Left renal cortex interstitium (tissue), 4 donors: ENCODE measurements at places on chromosomes 6 and 20. TPM values are rescaled to one million over a fixed set of nuclear protein-coding genes. Genes with fewer than 3 reads are reported as not detected.

Gene TRIM31
- polyA plus RNA-seq: not detected

Gene FARS2
- 23.0 TPM for polyA plus RNA-seq

Gene BPIFB1
- polyA plus RNA-seq: not detected

Gene DEF6
- 7.0 TPM for polyA plus RNA-seq

Gene PTPRK
- polyA plus RNA-seq: 48.6 TPM

Gene CNR1
- polyA plus RNA-seq: 0.89 TPM

Gene FAM209B
- polyA plus RNA-seq: 0.43 TPM

Gene RIPOR3
- polyA plus RNA-seq: 7.1 TPM

Gene NOX3
- polyA plus RNA-seq: 2.1 TPM

Gene PHACTR3
- polyA plus RNA-seq: 13.7 TPM

Gene TGM3
- 0.98 TPM for polyA plus RNA-seq

GRCh38 chr20:9758752-9759151 is 80.1 kb downstream of the PAK5 start:
- DNase-seq: no peak

DNA sequence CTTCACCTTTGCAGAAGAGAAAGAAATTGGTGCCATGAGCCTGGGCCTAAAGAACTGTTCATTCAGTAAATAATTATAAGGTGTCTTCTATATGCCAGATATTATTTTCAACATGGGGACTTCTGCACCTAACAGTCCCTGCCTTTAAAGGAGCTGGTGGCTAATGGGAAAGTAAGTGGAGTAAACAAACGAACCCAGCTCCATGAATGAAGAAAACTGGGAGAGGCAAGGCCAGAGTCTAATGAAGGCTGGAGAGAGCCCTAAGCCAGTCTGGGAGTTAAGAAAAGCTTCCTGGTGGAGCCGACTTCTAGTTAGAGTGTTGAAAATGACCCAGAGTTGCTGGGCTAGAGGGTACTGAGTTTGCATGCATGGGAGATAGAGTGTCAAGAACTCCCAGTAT is 24.2 kb upstream of the EFHC1 start:
- no peak for DNase-seq

DNA sequence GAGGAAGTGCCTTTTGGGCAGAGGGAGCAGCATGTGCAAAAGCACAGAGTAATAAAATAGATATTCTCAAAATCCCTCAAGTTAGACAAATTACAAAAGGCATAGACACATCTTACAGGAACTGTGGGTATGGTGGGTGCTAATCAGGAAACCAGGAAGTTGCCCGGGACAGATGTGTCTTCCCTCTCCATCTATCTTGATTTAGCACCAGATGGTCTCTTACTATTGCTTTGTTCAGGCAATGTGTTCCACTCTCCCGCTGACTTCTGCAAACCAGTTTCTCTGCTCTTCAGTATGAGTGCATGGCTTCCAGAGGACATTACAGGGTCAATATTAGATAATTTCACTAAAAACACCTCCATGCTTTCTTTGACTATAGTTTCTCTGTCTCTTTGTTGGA is 13.2 kb downstream of the CITED2 start:
- DNase-seq: no peak

DNA sequence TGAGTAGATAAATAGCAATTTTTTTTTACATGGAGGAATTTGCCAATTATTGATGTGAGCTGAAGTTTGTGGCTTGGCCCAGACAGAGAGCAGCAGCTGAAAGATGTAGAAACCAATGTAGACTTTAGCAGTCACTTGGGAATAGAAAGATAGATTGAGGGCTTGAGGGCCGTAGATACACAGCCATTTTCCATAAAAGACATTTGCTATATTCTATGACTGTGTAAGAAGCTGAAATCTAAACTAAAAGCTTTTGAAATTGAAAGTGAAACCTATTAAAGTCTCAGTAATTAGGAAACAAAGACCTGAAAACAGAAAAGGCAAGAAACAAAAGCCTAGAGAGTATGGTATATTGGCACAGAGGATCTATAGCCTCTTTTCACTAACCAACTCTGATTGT is 332.7 kb downstream of the CENPW start:
- DNase-seq: no peak

DNA sequence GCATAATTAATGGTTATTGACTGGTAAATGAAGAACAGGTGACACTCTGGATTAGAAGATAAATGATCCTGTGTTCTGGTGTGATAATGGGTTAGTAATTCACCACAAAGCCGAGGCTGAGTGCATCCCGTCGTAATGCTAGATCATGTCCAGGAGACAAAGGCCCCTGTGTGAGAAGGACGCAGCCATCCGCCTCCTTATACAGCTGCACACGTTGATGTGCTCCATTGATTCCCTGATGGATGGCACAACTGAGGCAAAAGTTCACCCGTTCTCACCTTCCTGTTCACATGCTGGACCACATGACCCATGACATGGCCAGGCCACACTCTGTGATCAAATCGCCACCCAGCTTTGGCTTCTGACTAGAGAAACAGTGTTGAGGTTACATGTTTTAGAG is 136.1 kb downstream of the FOXC1 start:
- no peak for DNase-seq

DNA sequence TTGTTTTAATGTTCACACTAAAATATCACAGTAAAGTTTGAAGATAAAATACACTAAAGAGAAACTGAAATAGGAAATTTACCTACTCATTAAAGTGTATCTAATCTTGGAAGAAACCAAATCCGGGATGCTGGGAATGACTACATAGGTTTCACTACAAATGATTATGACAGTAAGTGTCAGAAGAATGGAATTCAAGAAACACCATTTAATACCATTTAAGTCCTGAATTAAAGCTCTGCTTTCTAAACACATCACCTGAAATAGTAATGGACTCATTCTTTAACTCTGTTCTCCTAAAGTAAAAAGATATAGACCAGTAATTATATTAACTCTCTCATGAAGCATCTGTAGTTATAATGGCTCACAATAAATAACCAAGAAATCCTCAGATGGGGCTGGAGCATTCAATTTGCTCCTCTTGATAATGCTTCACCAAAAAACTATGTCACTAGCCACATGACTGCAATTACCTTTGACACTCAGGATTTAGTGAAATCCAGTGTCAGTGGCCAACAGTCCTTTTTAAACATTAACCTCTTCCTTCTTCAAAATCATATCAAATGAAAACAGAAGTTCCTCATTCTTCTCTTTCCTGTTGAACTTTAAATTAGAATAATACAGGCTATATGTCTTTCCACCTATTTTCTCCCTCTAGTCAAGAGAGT is 41.4 kb downstream of the MAP7 start:
- DNase-seq: no peak

DNA sequence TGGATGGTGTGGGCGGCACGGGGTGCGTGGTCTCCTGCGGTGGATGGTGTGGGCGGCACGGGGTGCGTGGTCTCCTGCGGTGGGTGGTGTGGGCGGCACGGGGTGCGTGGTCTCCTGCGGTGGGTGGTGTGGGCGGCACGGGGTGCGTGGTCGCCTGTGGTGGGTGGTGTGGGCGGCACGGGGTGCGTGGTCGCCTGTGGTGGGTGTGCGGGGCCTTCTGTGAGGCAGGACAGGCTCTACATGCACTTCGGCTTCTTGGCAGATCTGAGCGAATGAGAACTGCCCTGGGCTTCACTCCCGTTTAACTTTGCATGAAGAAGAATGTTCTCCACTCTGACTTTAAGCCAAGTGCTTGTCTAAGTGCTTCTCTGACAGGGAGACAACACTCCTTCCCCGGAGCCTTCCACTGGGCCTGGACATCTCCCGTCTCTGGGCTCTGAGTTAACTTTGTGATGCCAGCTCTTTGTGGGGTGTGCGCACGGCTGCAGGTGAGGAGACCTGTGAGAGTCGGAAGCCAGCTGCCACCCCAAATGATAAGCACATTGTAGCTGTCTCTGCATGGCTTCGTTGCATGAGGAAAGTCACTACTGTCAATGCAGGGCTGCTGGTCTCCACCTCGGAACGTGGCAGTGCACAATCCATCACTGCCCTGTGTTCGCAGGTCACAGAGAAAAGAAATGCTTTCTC is 244.8 kb downstream of the DLL1 start:
- DNase-seq: no peak

DNA sequence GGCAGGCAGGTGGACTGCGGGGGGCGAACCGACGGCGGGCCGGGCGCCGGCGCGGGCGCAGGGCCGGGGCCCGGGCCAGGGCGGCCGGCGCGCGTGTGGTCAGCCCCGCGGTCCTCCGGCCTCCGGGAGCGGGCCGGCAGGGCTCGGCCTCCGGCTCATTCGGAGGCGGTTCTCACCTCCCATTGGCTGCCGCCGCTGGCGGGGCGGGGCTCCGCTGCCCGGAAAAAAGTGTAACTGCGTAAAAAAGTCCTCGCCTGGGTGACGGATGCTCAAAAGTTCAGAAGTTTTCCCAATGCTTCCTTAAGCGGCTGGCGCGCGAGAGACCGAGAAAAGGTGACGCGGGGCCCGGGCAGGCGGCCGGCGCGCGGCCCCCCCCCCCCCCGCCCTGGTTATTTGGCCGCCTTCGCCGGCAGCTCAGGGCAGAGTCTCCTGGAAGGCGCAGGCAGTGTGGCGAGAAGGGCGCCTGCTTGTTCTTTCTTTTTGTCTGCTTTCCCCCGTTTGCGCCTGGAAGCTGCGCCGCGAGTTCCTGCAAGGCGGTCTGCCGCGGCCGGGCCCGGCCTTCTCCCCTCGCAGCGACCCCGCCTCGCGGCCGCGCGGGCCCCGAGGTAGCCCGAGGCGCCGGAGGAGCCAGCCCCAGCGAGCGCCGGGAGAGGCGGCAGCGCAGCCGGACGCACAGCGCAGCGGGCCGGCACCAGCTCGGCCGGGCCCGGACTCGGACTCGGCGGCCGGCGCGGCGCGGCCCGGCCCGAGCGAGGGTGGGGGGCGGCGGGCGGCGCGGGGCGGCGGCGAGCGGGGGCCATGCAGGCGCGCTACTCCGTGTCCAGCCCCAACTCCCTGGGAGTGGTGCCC is at the start of gene FOXC1:
Gene FOXC1 (plus strand): TSS at position 268 of the 849 bp plus-strand sequence. CDS start 531 bp downstream, at position 799.
- no peak for DNase-seq

DNA sequence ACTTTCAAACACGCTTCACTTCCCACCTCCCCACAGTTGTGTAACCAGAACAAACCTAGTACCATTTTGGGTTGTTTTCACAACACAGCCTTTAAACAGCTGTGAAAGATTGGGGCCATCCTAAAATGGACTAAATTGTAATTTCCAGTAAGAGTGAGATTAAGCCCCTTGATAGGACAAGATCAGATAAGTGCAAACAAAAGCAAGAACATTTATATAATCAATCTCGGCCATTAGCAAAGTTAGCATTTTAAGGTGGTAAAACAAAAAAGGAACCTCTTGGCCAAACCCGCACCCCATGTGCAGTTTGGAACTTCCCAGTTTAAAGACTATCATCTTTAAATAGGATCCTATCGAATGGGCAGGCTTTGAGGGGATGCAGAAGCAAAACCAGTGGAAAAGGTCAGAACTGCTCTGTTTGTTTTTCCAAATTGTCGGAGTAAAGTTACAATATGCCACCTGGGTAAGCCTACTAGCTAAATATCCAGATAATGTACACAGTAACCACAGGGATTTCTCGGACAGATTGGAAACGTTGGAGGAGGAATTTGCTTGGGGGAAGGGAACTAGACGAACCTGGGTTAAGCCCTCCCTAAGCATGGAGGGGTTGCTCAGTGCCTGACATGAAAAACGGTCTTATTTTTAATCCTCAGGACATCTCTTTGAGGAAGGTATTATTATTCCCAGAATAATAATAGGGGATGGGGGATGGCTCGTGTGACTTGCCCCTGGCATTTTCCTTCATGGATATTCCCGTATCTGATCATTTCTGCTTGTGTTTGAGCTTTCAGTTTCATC is 159.8 kb upstream of the SALL4 start:
- no peak for DNase-seq

GRCh38 chr20:59628171-59628570 is 23.8 kb downstream of the PHACTR3 start:
- DNase-seq: no peak

- DNase-seq: no peak
Observed at GRCh38 chr20:56391596-56392131, 351 bp downstream of the AURKA start.

DNA sequence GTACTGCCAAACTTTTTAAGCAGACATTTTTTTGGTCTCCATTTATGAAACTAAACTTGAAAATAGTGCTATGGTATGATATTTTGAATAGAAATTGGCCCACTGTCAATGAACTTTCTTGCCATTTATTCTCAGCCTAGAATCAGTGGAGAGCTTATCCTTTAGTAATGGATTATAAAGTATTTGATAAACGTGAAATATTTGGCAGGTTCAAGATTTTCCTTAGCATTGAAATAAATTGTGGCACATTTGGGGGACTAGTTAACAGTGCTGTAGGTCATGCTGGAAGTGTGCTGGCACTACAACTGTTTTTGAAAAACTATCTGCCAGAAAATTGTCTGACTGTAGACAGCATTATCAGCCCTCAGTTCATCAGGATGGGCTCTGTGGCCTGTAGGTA is 2.1 kb downstream of the PRSS35 start:
- DNase-seq: no peak

- no peak for DNase-seq
Observed at GRCh38 chr20:20317621-20318364, 50.1 kb upstream of the INSM1 start.

GRCh38 chr20:19777981-19778380 is 19.9 kb downstream of the RIN2 start:
- no peak for DNase-seq

DNA sequence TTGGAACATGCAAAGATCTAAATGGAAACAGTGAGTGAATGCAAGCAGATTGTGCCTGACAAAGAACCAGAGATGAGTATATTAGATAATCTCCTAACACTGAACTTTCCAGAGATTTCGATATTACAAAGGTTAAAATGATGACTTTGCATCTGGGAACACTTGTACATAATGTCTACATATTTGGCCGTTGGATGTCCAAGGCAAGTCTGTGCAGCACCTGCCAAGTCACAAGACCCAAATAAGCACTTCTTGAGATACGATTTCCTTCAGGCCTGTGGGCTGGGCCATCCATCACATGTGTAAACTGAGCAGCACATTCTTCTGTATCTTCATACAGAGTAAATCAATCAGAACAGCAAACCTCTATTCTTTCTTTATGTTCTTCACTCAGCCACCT is 32.5 kb upstream of the SMLR1 start:
- DNase-seq: no peak

GRCh38 chr6:39118921-39119320 is 3.9 kb upstream of the SAYSD1 start:
- DNase-seq: no peak

DNA sequence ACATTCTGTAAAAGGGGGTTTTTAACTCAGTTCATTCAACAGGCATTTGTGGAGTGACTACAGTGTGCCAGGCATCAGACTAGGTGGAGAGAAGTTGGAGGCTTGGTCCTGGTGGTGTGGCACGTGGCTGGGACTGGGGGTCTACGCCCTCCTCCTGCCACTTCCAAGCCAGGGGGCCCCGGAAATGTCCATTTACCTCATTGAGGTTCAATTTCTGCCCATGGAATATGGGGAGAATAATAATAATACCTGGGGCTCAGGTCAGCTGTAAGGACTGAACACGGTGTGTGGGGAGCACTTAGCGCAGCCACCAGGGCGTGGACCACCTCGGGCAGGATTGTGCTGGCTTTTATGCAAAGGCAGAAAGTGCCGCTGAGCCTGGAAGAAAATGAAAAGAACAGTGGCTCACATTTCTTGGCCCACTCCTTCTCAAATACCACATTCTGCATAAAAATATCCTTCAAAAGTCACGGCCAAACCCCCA is 229.4 kb downstream of the ANKRD60 start:
- no peak for DNase-seq
